ENCODE measurements at places on chromosomes 1 and 21.

DNA sequence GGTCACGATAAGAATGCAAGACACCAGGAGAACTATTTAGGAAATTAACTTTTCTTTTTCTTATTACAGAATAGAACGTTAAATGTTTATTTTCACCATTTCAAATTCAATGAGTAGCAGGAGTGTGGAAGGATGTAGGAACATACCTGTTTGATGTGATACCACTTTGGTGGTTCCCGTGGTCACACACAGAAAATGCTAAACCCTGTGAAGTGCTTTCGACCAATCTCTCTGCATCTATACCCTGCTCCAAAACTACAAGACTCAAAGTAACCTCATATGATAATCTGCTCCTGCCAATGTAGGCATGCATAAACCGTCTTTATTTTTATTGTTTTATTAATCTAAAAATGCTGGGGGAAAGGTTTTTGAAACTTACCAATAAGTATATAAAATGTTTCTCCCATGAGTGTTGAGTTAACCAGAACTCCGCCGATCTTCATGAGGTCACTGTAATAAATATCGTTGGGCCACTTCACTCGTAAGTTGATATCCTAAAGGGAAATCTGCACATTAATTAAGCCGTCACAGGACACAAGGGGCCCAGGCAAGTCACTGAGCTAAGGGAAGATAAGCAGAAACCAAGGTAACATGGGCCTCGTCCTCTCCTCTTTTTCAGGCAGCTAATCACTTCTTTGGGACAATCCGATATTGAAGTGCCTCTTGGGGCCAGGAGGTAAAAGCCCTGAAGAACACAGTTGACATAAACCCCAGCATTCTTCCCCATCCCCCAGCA is 60.6 kb downstream of the SIM2 start:
- no peak for DNase-seq

DNA sequence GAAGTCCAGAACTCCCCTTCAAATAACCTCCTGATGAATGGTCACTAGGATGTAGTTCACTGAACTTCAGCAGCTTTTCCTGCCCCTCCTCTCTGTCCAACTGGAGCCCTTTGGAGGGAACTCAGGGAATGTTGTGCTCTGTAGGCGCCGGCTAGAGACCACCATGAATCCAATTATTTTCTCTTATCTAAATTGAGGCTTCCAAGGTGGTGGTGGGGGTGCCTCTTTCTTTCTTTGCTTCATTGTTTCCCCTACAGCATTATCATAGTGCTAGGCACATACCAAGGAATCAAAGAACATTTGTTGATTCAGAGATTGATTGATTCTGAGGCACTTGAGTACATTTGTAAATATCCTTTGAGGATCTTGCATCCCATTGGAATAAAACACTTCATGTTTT is 426.6 kb upstream of the PLXNA2 start:
- DNase-seq, result no peak

DNA sequence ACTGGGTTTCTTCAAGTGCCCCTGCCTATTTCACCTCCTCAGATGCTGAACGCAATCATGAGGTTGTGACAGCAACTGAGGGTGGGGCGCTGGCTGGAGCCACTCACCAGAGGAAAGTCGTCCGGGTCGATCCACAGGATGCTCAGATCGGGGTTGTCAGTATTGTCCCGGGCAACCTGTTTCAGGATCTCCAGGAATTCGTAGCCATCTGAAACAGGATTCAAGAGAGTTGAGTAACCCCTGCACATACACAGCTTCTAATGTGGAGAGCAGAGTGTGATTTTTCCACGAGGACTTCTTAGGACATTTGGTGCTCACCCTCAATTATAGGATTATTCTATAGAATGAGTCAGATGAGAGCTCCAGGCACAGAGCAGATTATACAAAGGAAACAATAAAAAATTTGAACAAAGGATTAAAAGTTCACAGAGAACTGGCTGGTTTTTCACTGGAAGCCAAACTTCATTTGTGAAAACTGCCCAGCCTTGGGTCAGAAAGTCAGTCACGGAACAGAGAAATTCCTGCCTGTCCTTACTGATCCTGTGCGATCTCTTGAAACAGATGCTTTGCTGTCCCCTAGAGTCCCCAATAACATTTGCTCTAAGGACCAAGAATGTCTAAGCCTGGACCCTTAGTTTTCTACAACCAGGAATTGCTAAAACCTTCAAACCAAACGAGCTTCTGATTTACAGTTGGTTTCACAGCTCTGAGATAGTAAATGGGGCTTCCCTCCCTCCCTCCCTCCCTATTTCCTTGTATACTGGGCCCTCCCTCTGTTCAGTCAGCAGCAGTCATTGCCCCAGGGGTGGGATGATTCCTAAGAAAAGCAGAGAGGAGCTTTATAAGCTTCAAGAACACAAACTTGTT is 63.2 kb downstream of the CASQ2 start:
- DNase-seq, result no peak

GRCh38 chr1:112692681-112693080 is 14.2 kb downstream of the RHOC start:
- DNase-seq, result no peak

DNA sequence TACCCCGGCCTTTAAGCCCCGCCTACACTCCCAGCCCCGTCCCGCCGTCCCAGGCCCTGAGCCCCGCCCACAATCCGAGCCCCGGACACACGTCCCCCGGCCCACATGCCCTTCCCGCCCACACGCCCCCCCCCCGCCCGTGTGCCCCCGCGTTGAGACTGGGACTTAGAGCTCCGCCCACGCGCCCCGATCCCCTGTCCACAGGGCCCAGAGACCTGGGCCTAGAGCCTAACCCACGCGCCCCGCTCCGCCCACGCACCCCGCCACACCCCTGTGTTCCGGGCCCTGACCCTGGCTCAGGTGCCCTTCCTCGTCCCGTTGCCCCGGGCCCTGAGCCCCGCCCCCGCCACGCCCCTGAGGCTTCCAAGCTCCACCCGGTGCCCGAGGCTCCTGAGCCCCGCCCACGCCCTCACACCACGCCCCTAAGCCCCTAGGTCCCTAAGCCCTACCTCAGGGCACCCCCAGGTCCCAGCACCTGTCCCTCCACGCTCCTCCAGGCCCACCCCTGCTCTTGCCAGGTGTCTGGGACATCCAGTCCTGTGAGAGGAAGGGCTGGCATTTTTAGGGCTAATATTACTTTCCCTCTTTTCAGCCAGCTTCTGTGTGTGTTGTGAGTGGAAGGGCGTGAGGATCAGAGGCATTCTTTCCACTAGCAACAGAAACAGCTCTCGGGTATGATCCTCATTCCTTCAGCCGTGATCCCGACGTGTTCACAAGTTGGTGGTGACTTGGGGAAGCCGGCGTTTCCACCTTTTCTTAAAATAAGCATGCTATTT is 552 bp upstream of the GPR157 start:
- peak; percentile 97 for DNase-seq

Data from transverse colon (tissue), 4 donors.